Effector memory CD8-positive, alpha-beta T cell (primary cell): ENCODE measurements at places on chromosomes 12 and 14.
A peak's percentile ranks its signal among the peaks of the same experiment; 100 is the strongest.

DNA sequence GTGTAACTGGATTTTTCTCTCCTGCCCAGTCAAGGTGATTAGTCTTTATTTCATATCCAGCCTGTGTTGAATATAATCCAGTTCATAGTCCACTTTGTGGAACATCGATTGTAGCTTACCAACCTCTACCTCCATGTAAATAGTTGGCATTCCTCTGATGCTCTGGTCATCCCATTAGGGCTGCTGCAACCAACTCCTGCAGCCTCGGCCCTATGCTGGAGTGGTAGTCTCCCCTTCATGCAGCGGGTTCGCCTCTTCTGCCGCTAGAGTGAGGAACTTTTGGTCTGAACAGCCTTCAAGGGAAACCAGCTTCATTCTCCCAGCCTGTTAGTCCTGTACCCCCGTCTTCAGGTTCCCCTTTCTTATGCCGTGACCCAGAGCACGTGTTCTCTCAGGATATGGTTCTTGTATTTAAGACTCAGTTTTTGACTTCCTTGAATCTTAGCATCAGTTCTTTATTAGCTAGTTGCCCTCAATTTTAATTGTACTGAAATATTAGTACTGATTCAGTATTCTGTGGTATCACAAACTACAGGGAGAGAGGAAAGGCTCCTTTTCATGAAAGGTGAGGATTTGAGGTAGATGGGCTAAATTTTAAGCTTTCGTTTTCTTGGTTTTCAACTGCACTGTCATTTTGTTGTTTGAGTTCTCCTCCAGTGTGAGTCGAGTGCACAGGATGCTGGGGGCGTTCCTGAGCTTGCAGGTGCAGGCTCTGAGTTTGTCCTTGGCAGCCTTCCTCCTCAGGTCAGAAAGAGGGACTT lies 33.2 kb downstream of the ZNF664 start:
- no peak for DNase-seq
- peak overlapping the region; percentile 42 for H3K27ac ChIP-seq
- H3K27me3 ChIP-seq: no peaks in the 10 kb centered on the region
- no peak overlapping the region for H3K4me3 ChIP-seq

DNA sequence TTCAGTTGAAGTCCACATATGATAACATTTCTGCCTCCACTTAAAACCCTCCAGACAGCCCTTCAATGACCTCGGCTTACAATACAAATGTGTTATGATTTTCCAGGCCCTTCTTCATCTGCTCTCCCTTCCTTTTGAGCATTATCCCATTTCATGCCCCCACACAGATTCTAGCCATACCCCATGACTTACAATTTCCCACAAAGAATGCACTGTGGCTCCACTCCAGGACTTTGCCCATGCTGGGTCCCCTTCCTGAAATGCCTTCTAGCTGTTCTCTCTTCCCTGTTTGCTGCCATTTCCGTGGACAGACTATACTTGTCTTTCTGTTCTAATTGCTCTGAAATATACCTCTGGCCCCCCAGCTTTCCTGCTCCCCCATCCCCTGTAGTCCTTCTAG lies 963.2 kb downstream of the DIO2 start:
- no peaks in the 10 kb centered on the region for H3K4me1 ChIP-seq
- no peaks in the 10 kb centered on the region for H3K36me3 ChIP-seq
- no peaks in the 10 kb centered on the region for H3K27me3 ChIP-seq
- DNase-seq: no peak
- H3K27ac ChIP-seq: no peak overlapping the region

DNA sequence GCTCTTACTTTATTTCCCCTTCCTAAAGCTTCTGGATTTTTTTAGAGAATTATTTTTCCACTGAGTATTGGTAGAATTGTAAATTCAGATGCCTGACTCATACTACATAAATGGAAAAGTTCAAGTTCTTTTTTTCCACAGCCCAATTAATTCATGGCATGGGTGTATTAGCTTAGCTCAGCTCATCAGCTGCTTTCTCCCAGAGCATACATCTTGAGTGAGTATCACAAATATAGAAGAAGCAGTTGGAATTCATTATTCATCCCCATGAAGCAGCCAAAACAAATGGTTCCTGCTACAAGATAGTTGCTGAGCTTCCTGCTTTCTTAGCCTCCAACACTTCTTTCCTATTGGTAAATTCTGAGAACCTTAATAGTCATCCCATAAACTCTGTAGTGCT lies 105.1 kb downstream of the C12orf50 start:
- no peaks in the 10 kb centered on the region for H3K4me1 ChIP-seq
- DNase-seq: no peak
- H3K27me3 ChIP-seq: no peaks in the 10 kb centered on the region
- H3K27ac ChIP-seq: no peak overlapping the region
- no peak overlapping the region for H3K4me3 ChIP-seq
- H3K36me3 ChIP-seq: no peaks in the 10 kb centered on the region

DNA sequence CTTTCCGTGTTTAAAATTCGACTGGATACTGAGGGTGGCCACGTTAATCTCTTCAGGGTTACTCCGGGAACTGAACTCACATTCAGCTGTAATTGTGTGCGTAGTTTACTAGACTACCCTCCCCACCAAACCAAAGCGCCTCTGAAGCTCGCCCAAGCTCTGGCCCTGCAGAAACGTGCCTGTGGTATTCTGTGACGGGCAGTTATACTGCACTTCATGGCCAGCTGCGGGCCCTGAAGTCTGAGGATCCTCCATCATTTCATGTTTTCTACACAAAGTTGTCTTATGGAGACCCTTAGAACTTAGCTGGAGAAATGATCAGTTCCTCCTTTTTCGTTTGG lies 688 bp downstream of the ZNF26 start:
- peak overlapping the region; percentile 92 for H3K4me3 ChIP-seq
- peak overlapping the region; percentile 95 for H3K27ac ChIP-seq

DNA sequence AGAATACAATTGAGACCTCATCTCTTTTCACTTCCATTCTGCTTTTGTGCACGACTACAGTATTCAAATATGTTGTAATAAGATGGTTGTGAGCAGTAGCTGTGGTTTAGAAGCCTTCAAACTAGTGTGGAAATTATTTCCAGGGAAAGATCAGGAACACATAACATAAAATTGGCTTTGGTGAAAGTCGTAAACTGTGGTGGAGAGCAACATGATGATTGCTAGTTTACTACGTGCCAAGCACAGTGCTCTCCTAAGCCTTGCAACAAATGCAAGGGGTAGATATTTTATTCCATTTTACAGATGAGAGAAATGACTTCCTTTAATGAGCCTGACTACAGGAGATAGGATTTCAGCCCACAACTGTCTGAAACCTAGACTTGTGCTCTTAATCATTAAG lies 172.4 kb upstream of the LMNTD1 start:
- H3K4me1 ChIP-seq: no peaks in the 10 kb centered on the region
- no peaks in the 10 kb centered on the region for H3K27me3 ChIP-seq
- no peaks in the 10 kb centered on the region for H3K36me3 ChIP-seq

- no peak for DNase-seq
- peaks cover 4% of the 10 kb centered on the region for H3K36me3 ChIP-seq
- H3K27me3 ChIP-seq: peaks cover 12% of the 10 kb centered on the region
- no peak overlapping the region for H3K4me3 ChIP-seq
- no peaks in the 10 kb centered on the region for H3K4me1 ChIP-seq
Measured at GRCh38 chr12:1552171-1552570, 42.2 kb downstream of the FBXL14 start.

- no peak overlapping the region for H3K27ac ChIP-seq
- no peaks in the 10 kb centered on the region for H3K36me3 ChIP-seq
- H3K27me3 ChIP-seq: peaks cover 39% of the 10 kb centered on the region
- DNase-seq: no peak
- no peak overlapping the region for H3K4me3 ChIP-seq
Measured at GRCh38 chr14:76501156-76501720, 125.3 kb downstream of the ESRRB start.

DNA sequence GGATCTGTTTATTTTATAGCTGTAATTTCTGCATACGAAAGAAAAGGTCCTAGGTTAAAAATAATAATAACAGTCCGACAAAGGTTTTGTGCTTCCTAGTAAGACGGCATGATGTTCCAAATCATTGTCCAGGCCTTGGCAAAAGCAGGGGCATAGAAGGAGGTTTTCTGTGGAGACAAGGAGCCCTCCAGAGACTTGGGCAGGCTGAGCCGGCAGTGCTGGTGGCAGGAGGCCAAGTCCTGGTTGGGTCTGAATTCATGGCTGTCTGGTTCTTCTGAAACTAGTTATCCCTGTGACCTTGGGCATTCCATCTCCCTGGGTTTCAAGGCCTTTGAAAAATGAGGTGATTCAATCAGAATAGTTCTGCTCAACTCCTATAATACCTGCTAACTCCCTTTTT lies 44.0 kb downstream of the KCNK13 start:
- no peaks in the 10 kb centered on the region for H3K36me3 ChIP-seq
- H3K27ac ChIP-seq: no peak overlapping the region
- H3K27me3 ChIP-seq: peaks cover 13% of the 10 kb centered on the region
- no peak overlapping the region for H3K4me3 ChIP-seq
- DNase-seq: no peak

DNA sequence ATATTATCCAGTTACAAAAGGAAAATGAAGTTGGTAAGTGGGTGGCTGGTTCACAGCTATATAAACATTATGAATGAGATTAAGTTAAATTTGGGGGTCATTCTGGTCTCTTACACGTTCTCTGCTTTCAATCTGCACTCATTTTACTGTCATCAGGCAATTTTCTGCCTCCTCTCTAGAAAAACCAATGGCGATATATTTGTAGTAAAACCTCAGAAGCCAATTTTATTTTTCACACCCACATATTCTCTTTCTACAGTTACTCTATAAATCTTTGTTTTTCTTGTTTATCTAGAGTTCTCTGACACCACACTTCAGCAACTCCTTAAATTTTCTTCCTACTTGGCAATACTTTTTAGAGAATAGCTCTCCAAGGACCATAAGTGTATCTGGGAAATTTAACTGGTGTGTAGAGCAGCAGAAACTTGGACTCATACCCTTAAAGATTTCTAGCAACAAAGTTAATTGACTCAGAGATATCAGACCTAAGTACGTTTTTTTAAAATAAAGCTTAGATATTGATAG lies 926.9 kb downstream of the TMTC2 start:
- no peaks in the 10 kb centered on the region for H3K4me1 ChIP-seq
- H3K36me3 ChIP-seq: no peaks in the 10 kb centered on the region
- DNase-seq: no peak
- H3K27ac ChIP-seq: no peak overlapping the region
- no peak overlapping the region for H3K4me3 ChIP-seq
- H3K27me3 ChIP-seq: no peaks in the 10 kb centered on the region

GRCh38 chr12:89846473-89847055 lies 137.9 kb upstream of the ATP2B1 start:
- H3K27ac ChIP-seq: no peak overlapping the region
- H3K36me3 ChIP-seq: no peaks in the 10 kb centered on the region
- DNase-seq: no peak

DNA sequence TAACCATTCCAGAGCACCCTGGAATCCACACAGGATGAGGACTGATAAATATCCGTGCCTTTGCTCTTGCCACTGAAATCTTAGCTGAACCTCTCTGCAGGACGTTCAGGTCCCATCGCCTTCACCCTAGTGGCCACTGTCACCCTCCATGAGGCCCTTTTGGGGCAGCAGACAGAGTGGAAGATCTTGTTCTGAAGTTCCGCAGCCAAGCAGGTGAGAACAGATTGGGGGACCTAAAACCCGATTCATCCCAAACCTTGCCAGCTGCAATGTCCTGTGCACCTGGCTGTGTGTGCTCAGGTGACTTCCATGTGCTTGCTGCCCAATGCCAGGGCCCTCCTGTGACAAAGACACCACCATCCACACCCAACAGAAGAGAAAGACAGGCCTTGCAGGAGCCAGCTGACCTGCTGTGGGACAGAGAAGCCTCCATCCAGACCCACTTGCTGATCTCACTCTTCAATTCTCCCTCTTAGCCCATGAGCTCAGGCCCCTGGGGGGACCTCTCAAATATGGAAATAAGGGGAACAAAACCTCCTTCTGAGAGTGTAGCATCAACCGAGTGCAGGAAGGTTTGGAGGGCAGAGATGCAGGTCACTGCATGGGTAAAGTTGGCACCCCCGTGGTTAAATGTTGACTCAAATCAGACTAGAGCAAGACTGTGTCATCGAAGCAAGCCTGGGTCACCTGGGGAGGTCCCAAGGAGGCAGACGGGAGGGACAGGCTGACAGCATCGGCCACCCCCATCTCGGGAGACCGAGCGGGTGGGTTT lies 308.7 kb upstream of the DIO3 start:
- H3K4me3 ChIP-seq: no peak overlapping the region
- no peak for DNase-seq
- H3K4me1 ChIP-seq: peaks cover 3% of the 10 kb centered on the region
- peaks cover 84% of the 10 kb centered on the region for H3K27me3 ChIP-seq
- no peak overlapping the region for H3K27ac ChIP-seq

- peaks cover 73% of the 10 kb centered on the region for H3K27me3 ChIP-seq
- H3K27ac ChIP-seq: no peak overlapping the region
- no peaks in the 10 kb centered on the region for H3K4me1 ChIP-seq
- no peak overlapping the region for H3K4me3 ChIP-seq
Measured at GRCh38 chr12:128381541-128381940, 114.6 kb downstream of the TMEM132C start.

GRCh38 chr12:114405519-114406271 lies at the start of gene TBX5:
Gene TBX5, minus strand, starts transcription at chr12:114406144. Its CDS starts 2,246 bp downstream, at chr12:114403898.
- no peak within 1 kb of the TSS for H3K27ac ChIP-seq
- H3K27me3 ChIP-seq: peaks cover 100% of the 10 kb centered on the region
- H3K4me1 ChIP-seq: peaks cover 5% of the 10 kb centered on the region
- no peak within 1 kb of the TSS for H3K4me3 ChIP-seq
- no peak for DNase-seq

DNA sequence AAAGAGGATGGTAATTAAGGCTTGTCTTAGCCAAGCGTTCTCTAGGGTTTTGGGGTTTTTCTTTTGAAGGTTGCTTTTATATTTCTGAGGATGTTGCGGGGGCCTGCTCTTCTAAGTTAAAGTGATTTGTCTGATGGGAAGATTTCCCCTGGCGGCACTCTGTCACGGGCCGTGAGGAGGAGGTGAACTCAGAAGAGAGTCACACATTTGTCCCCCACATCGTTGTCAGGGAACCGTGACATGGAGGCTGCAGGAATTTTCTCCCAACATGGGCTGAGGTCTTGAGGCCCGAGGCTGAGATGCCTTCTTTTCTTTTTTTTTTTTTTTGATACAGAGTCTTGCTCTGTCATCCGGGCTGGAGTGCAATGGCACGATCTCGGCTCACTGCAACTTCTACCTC lies 71.5 kb downstream of the ADGRD1 start:
- peaks cover 2% of the 10 kb centered on the region for H3K4me1 ChIP-seq
- H3K36me3 ChIP-seq: no peaks in the 10 kb centered on the region
- peaks cover 10% of the 10 kb centered on the region for H3K27me3 ChIP-seq

GRCh38 chr14:68397371-68397811 lies 395.5 kb downstream of the ZFP36L1 start:
- H3K4me1 ChIP-seq: peaks cover 15% of the 10 kb centered on the region
- H3K36me3 ChIP-seq: no peaks in the 10 kb centered on the region
- no peak overlapping the region for H3K27ac ChIP-seq
- DNase-seq: no peak
- H3K4me3 ChIP-seq: no peak overlapping the region
